ENCODE measurements at places on chromosomes 7 and 10.

DNA sequence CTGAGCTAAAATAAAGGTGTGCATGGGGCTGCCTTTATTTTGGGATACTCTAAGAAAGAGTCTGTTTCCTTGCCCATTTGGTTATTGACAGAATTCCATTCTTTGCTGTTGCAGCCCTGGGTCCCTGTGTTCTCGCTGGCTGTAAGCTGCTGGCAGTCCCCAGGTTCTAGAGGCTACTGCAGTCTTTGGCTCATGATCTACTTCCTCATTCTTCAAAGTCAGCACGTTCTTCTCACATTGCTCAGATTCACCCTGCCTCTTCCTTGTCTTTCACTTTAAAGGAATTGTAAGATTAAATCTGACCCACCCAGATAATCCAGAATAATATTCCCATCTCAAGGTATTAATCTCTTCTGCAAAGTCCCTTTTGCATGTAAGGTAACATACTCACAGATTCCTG is 620.3 kb downstream of the CCSER2 start:
- no peak for DNase-seq

DNA sequence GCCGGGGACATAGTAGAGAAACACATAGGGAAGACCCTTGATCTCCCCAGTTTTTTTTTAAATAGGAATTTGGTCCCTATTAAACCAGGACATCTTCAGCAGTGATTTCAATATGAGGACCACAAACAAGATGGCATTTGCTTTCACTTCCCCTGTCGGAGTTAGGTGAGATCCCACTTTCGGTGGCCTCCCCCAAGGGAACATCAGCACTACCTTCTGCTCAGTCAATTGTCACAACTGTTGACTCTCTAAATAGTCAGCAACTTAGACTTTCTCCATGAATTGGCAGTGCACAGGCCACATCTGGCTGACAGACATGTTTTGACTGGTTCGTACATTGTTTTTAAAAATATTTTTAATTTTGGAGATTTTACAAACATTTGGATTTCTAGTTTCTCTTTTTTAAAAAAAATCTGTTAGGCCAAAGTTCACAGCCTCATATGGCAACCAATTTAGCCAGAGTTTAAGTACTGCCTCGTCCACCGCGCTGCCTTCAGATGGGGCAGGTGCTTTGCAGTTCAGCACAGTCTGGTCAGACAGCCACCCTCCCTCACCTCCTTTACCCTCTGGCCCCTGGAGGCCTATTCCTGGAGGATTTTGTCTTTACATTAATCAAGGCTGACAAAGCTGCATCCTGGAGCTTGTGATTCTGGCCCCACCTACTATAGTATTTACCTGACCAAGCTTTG is 139.2 kb upstream of the PRR15 start:
- DNase-seq: no peak

- no peak for DNase-seq
These were observed 71.7 kb downstream of the LYZL2 start for GRCh38 chr10:30557884-30558283.

GRCh38 chr10:53325066-53325465 is 552.5 kb upstream of the MBL2 start:
- DNase-seq: no peak

- peak; percentile 92 for DNase-seq
These were observed 11.3 kb downstream of the GPRIN2 start for GRCh38 chr10:46544989-46545791.

- DNase-seq: no peak
These were observed 64.6 kb downstream of the GSAP start for GRCh38 chr7:77351539-77352004.

All from 8988T (cell line).